ENCODE measurements at places on chromosomes 7 and 10.

DNA sequence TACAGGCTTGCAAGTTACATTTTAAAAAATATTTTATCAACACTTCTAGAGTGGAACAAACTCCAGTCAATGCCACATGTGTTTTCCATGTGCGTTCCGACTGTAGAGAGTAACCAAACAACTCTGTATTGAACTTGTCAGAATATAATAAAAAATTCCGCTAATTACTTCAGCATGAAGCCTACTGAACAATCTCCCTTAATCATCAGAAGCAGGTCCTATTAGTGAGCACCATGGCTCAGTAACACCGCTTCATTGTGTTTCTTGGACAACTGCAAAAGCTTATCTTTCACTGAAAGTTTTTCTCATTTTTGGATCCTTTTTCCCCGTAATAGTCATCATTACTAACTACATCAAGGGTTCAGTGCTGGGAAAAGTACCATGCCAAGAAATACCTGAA lies 117.0 kb downstream of the MKX start:
- no peak for DNase-seq

- DNase-seq = no peak
These were observed 41.7 kb downstream of the ZWINT start for GRCh38 chr10:56319386-56319785.

DNA sequence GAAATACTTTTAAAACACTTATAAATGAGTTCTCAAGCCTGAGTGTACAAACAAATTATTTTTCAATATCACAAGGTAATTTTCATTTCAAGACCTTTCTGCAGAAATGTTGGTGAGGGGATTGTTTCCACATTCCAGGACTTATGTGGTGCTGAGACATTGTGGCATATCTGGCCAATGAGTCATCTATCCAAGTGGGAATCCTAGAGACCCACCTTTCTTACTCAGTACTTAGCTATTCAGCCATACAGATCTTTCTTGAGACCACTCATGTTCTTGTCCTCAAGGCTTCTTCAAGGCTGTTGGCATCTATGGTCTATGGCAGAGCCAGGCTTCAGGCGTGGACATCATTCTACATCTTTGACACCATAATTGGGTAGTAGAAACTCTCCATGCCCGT lies 225.4 kb downstream of the DKK1 start:
- DNase-seq = peak; percentile 29

- DNase-seq = peak; percentile 29
These were observed 1.8 kb downstream of the PFKFB3 start for GRCh38 chr10:6204341-6205191.

DNA sequence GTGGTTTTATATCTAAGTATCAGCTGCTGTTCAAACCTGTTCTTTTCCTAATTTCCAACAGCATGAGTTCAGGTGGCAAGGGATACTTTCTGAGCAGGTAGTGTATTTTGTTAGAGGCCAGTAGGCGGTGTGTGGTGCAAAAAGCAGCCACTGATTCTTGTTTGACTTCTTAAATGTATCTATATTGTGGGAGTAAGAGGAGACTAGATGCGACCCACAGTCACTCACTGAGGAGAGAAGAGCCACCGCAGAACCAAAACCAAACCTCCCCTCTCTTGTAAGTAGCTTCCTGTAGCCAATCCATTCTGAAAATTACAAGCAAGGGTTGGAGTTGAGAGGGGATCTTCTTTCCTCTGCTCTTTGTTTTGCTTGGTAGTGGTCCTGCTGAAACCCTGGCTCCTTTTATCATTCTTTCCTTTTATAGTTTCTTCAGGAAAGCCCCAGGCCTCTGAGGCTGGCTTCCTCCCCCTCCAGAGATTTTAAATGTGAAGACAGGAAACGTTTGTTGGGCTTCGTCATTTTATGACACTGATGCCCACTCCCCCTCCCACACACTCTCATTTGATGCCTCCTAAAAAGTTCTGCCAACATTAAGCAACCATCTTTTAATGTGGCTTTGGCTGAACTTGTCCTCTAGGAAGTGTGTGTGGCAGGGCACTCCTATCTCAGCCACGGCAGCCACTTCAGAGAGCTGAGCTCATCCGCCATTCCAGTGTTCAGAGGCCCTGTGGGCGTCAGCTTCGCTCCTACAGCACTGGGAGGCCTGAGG lies 566.0 kb downstream of the SUGCT start:
- DNase-seq = no peak

GRCh38 chr10:43944381-43945093 lies 295.9 kb upstream of the ZNF32 start:
- no peak for DNase-seq

DNA sequence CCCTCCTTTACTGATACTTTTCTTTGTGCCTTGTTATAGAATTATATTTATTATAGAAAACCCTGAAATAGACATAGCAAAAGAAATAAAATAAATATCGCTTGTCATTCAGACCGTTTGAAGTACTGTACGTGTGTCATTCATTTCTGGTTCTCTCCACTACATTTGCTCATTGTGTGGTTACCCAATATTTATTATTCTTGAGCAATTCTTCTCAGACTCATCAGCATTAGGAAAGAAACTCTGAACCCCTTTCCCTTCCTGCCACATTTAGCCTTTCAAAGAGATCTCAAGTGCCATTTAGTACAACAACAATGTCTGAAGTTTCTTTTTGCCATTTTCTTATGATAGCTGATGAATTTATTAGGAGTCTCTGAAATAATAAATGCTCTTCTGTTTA lies 154.1 kb downstream of the KIAA1217 start:
- DNase-seq = no peak

DNA sequence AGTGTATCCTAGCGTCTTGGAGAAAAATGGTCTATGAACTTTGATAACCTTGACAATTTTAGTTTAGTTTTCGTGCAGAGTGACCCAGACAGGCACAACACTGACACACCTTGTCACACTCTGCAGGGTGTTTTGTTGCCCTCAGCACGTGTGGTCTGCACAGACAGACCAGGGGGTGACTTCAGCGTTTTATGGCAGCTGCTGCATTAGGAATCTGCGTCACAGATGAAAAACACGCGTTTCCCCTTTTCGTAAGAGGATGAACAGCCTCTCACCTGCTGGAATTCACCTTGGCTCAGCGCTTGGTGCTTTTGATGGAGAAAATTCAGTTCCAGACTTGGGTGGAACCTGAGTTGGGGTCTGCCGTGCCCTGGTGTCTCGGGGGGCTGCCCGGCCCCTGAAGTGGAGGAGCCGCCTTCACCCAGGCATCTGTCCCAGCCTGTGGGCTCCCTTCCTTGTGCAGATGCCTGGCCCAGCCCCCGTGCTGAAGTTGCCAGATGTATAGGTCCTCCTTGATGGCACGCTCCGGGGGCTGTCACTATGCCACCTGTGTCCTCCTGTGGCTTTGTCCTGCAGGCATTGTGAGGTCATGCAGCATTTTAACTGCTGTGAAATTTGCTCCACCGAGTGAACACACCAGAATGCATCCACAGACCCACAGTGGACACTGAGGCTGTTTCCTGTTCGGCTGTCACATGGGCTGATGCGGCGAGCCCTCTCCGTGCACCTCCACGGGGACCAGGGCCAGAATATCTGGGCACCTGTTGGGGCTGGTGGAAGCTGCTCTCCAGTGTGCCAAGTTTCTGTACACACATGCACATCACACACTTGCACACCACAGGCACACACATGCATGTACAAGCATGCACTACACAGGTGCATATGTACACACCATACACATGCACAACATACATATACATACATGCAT lies 18.3 kb downstream of the INPP5A start:
- no peak for DNase-seq

GRCh38 chr7:12111422-12112405 lies 99.4 kb upstream of the TMEM106B start:
- DNase-seq = peak; percentile 17

- no peak for DNase-seq
These were observed 30.2 kb upstream of the LEP start for GRCh38 chr7:128210590-128211570.

- DNase-seq = no peak
These were observed 19.6 kb downstream of the CEP55 start for GRCh38 chr10:93516006-93516380.

DNA sequence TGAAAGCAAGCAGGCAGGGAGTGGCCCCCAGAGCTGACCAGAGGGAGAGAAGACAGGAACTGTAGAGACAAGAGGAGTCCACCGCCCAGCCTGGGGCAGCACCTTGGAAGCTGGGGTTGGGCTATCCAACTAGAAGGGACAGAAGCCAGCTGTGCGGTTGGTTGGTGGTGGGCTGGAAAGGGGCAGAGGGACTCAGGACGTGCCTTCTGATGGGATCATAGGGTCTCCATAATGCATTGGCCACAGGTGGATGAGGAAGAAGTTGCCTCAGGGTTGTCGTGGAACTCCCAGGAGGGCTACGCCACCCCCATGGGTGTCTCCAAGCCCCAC lies 114.0 kb upstream of the RET start:
- DNase-seq = no peak

DNA sequence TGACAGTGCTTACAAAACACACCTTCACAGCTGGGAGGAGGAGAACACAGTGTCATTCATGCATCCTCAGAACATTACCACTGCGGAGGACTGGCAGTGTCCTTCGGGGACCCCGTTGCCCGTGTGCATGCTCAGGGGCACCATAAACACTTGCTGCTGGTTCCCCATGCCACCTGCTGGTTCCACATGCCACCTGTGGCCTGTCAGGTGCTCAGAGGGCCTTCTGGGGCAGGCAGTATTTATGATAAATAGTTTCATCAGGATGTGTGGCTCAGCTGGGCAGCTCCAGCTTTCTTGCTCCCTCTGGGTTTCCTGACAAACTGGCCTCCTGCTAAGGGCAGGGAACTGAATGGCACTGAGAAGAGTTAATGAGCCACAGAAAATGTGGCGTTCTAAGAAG lies 32.1 kb downstream of the CELF2 start:
- no peak for DNase-seq

DNA sequence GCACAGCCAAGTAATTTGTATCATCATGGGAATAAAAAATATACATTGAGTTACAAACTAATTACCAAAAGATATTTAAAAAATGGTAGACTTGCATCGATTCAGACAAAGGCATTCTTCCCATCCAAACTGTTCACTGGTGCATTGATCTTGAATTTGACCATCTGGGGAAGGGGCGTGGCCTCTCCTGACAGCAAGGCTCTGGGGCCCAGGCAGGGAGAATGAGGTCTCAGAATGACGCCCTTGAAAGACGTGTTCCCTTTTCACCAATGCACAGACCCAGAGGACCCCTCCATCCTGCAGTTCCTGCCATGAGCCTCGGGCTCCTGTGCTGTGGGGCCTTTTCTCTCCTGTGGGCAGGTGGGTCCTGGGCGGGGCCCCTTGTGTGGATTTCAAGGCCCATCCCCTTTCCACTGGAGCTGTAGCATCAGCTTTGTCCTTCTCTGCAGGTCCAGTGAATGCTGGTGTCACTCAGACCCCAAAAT lies 91.1 kb upstream of the PRSS58 start:
- no peak for DNase-seq

Measured in kidney glomerular epithelial cell (primary cell).